ENCODE measurements at places on chromosomes 7 and 10. TPM values are rescaled to one million over a fixed set of nuclear protein-coding genes. Genes with fewer than 3 reads are reported as not detected.

HOXA5 gene
- total RNA-seq = 0.24 TPM

GPRIN2 gene
- total RNA-seq = 0.24 TPM

VAX1 gene
- not detected for total RNA-seq

ATOH7 gene
- total RNA-seq = 0.05 TPM

DNA sequence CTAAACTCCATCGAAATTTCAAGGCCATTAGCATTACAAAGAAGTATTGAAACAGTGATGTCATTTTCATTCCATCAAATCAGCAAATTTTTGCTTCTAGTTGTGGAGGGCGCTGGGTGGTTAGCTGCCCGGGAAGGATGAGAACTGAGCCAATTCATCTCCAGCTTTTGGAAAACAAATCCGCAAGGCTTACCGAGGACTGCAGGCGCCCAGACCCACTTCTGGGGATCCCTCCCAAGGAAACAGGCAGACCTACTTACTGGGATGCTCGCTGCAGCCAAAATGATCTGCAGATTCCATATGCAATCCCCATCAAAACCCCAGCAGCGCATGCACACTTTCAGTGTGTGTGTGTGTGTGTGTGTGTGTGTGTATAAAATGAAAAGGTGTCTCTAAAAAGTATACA is 19.2 kb downstream of the TNRC18 start:
- no peaks in the 10 kb centered on the region for H3K4me1 ChIP-seq
- no peaks in the 10 kb centered on the region for H3K27me3 ChIP-seq
- DNase-seq = no peak
- peaks cover 2% of the 10 kb centered on the region for H3K36me3 ChIP-seq
- no peak overlapping the region for H3K27ac ChIP-seq

GRCh38 chr7:88363249-88363648 is 56.6 kb upstream of the STEAP4 start:
- no peaks in the 10 kb centered on the region for H3K27me3 ChIP-seq
- H3K27ac ChIP-seq = no peak overlapping the region
- H3K4me3 ChIP-seq = no peak overlapping the region

DNA sequence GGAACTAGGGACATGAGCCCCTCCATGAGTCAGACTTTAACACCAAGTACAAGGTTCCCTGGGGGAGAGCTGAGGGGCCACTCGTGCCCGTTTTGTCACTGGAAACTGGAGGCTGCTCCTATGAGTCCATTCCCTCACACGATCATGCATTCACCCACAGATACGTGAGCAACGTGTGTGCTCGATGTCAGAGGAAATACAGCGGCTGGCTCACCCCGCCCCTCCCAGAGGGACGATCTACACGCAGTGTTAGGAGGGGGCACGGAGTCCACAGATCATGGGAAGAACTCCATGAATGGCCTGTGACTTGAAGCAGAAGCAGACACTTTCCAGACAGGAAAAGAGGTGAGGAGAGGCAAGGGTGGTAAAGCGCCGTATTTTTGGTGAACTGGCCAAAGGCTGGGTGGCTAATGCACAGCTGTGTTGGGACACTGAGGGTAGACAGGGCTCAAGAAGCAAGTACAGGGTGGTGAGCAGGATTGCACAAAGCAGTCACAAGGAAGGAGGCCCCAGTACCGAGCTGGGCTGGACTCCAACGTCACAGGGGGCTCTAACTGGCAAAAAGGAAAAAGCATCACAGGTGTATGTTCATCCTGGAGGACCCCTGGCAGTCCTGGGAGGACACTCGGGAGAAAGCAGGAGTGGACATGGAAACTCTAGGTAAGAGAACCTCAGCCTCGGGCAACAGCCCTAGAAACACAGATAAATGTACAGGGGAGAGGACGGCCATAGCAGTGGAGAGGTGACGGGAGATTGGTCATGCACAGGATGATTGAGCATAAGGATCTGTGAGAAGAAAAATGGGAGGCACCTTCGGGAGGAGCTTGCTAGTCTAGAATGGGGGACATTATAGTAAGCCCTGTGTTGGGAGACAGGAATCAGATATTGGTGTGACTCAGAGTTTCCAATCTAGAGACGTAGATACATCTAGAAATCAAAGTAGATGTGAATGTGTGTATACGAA is 41.2 kb downstream of the TNS3 start:
- peaks cover 10% of the 10 kb centered on the region for H3K27me3 ChIP-seq
- H3K4me3 ChIP-seq = no peak overlapping the region
- H3K36me3 ChIP-seq = no peaks in the 10 kb centered on the region
- H3K4me1 ChIP-seq = no peaks in the 10 kb centered on the region
- no peak overlapping the region for H3K27ac ChIP-seq
- no peak for DNase-seq

GRCh38 chr7:55776196-55776595 is 86.4 kb downstream of the SEPTIN14 start:
- no peaks in the 10 kb centered on the region for H3K4me1 ChIP-seq
- DNase-seq = no peak
- H3K27me3 ChIP-seq = no peaks in the 10 kb centered on the region
- H3K27ac ChIP-seq = no peak overlapping the region
- H3K36me3 ChIP-seq = no peaks in the 10 kb centered on the region

DNA sequence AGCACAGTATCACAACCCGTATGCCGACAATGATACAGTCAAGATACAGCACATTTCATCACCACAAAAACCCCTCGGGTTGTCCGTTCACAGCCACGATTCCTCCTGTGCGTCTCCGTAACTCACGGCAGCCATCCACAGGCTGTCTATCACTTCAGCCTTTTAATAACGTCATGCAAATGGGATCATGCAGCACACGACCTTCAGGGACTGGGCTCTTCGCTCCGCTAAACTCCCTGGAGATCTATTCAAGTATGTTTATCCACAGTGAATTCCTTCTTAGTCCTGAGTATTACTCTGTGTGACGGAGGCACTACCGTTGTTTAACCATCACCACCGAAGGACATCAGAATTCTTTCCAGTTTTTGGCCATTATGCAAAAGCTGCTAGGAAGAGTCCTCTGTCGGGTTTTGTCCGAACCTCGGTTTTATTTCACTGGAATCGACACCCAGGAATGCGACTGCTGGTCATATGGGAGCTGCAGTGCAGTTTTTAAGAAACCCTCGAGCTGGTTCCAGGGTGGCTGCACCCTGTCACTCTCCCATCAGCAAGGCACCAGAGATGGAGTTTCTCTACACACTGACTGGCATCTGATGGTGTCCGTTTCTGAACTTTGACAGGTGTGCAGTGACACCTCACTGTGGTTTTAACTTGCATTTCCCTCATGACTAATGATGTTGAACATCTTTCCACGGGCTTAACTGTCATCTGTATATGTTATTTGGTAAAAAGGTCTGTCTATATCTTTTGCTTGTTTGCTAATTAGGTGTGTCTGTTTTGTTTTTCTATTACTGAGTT is 193.6 kb downstream of the MAD1L1 start:
- H3K4me1 ChIP-seq = peaks cover 42% of the 10 kb centered on the region
- DNase-seq = no peak
- H3K4me3 ChIP-seq = no peak overlapping the region
- H3K36me3 ChIP-seq = peaks cover 15% of the 10 kb centered on the region
- no peak overlapping the region for H3K27ac ChIP-seq

- peak; percentile 13 for DNase-seq
- H3K27ac ChIP-seq = peak overlapping the region; percentile 66
- H3K27me3 ChIP-seq = no peaks in the 10 kb centered on the region
- no peaks in the 10 kb centered on the region for H3K36me3 ChIP-seq
- H3K4me3 ChIP-seq = no peak overlapping the region
- peaks cover 12% of the 10 kb centered on the region for H3K4me1 ChIP-seq
Measured at GRCh38 chr7:55086413-55087201, 67.8 kb downstream of the EGFR start.

DNA sequence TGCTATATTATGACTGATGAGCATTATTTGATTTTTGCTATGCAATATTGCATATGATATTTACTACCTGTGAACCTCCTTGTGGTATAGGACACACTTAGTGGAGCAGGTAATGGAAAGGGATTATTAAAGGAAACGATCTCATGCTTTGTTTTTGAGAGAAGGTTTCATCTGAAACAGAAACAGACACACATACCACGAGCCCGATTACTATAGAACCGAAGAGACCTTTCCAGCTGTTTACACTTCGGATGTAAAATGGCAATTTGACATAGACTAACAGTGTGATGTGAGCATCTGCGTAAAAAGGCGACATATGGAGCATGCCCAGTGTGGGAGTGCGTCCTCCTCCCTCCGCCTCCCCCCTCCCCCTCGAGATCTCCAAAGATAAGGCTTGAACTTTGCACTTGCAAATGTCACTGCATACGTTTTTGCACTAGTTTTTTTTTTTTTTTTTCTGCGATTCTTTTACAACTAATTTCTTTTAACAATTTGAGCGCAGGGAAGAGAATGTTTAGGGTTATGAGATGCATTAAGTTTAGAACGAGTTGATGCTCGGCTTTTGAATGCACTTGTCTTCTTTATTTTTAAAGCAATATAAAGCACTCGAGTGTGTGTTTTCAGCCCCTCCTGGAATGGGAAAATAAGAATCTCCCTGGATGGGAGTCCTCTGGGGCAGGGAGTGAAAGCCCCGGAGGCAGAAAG is 251.0 kb downstream of the NSUN6 start:
- H3K4me1 ChIP-seq = no peaks in the 10 kb centered on the region
- peak overlapping the region; percentile 52 for H3K4me3 ChIP-seq
- no peaks in the 10 kb centered on the region for H3K36me3 ChIP-seq
- H3K27ac ChIP-seq = peak overlapping the region; percentile 31

GRCh38 chr7:156203923-156204322 is 391.7 kb upstream of the SHH start:
- no peak overlapping the region for H3K27ac ChIP-seq
- no peak overlapping the region for H3K4me3 ChIP-seq
- H3K36me3 ChIP-seq = no peaks in the 10 kb centered on the region
- no peaks in the 10 kb centered on the region for H3K4me1 ChIP-seq

DNA sequence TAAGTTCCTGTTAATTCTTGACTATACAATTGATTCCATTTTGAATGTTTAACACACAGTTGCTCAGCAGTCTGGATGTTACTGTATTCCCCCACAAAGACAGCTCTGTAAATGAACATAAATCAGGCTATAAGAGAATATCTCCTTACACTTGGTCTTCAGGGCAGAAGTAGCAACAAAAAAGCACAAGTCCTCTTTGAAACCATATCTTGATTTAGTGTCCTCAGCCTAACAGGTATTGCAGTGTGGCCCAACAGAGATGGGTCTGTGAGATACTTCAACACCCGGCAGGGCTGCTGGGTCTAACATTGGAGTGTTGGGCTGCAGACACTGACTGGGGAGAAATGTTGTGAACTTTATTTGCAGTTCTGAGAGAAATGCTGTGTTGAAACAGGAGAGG is 75.8 kb downstream of the CUL1 start:
- no peak overlapping the region for H3K4me3 ChIP-seq
- H3K27ac ChIP-seq = no peak overlapping the region
- DNase-seq = no peak
- peaks cover 9% of the 10 kb centered on the region for H3K4me1 ChIP-seq
- no peaks in the 10 kb centered on the region for H3K27me3 ChIP-seq
- H3K36me3 ChIP-seq = peaks cover 14% of the 10 kb centered on the region

- no peaks in the 10 kb centered on the region for H3K36me3 ChIP-seq
- H3K27ac ChIP-seq = no peak overlapping the region
- no peaks in the 10 kb centered on the region for H3K4me1 ChIP-seq
- peaks cover 5% of the 10 kb centered on the region for H3K27me3 ChIP-seq
Measured at GRCh38 chr10:121732656-121733445, 134.6 kb upstream of the FGFR2 start.

- no peaks in the 10 kb centered on the region for H3K27me3 ChIP-seq
- no peak overlapping the region for H3K4me3 ChIP-seq
- no peak for DNase-seq
- H3K27ac ChIP-seq = no peak overlapping the region
- no peaks in the 10 kb centered on the region for H3K4me1 ChIP-seq
- H3K36me3 ChIP-seq = no peaks in the 10 kb centered on the region
Measured at GRCh38 chr10:86851328-86852207, 95.1 kb downstream of the BMPR1A start.

DNA sequence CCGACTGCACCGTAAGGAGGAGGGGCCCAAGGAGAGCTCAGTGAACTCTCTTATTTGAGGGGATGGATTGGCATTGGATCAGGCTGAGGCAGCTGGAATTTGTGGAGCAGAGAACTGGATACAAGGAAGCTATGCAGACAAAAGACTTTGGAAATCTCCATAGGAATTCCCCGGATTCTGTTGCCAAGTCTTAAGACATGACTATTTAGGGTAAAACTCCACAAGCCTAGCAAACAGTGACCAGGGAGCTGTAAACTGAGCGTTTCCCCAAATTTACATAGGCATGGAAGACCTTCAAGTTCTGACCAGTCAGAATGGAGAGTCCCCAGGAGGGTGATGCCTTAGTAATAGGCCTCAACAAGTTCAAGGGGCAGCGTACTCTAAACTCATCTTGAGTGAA is 82.5 kb upstream of the PCBD1 start:
- DNase-seq = no peak
- no peaks in the 10 kb centered on the region for H3K27me3 ChIP-seq
- no peak overlapping the region for H3K27ac ChIP-seq
- H3K4me1 ChIP-seq = no peaks in the 10 kb centered on the region

GRCh38 chr10:13354783-13355182 is 6.7 kb upstream of the SEPHS1 start:
- peaks cover 14% of the 10 kb centered on the region for H3K4me1 ChIP-seq
- H3K4me3 ChIP-seq = no peak overlapping the region

DNA sequence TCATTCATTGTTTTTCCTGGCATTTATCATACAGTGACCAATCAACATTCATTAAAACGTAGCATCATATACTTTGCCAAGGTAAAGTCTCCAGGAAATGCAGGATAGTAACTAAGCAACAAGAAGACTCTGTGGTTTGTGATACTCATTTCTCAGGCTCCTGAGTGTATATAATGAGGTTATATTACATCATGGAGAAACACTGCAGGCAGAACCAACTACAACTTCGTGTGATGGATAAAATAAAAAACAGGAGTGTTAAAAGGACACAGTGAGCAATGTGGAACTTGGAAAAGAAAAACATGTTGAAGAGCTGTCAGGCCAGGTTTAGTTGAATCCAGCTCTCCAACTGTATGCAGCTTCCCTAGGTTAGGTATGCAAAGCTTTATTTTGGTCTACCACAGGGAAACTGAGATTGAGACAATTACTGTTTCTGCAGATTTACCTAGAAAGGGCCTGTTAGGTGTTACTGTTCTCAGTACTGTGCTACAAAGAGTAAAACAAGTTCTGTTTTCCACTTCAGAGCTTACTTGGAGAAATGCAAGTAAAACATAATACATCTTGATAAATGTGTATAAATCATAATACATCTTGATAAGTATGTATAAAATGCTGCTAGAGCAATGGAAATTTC is 7.8 kb upstream of the CCNY start:
- H3K27ac ChIP-seq = no peak overlapping the region
- H3K36me3 ChIP-seq = no peaks in the 10 kb centered on the region
- no peak overlapping the region for H3K4me3 ChIP-seq

GRCh38 chr10:65788271-65788670 is 1137.6 kb upstream of the LRRTM3 start:
- no peaks in the 10 kb centered on the region for H3K36me3 ChIP-seq

- peaks cover 47% of the 10 kb centered on the region for H3K36me3 ChIP-seq
- H3K4me3 ChIP-seq = no peak overlapping the region
- H3K27ac ChIP-seq = peak overlapping the region; percentile 18
- H3K27me3 ChIP-seq = no peaks in the 10 kb centered on the region
- no peaks in the 10 kb centered on the region for H3K4me1 ChIP-seq
Measured at GRCh38 chr10:11934262-11934661, 108.3 kb downstream of the UPF2 start.

All from thymus (tissue), 14 donors.